ENCODE measurements at places on chromosomes 16 and 17. TPM values are rescaled to one million over a fixed set of nuclear protein-coding genes. Genes with fewer than 3 reads are reported as not detected.

Gene MMP25
- total RNA-seq: 0.38 TPM

Gene SEC14L5
- 0.22 TPM for total RNA-seq

Gene MSLN
- 3.6 TPM for total RNA-seq

Gene TBC1D3K
- not detected for total RNA-seq

Gene MMP2
- total RNA-seq: 155 TPM

Gene ERN2
- 0.11 TPM for total RNA-seq

Gene TMEM107
- 21.7 TPM for total RNA-seq

Gene KRT15
- total RNA-seq: 2,643 TPM

Gene NAGS
- total RNA-seq: 2.5 TPM

Gene CLEC3A
- not detected for total RNA-seq

Gene MILR1
- total RNA-seq: 0.79 TPM

Gene MMP28
- total RNA-seq: 31.3 TPM

Gene TMEM238L
- total RNA-seq: 0.42 TPM

Gene C1QBP
- 252 TPM for total RNA-seq

Gene KRTAP4-6
- total RNA-seq: not detected

Gene TMEM235
- total RNA-seq: not detected

Gene TMEM132E
- total RNA-seq: not detected

Gene MYH13
- total RNA-seq: 0.18 TPM

Gene KRTAP4-3
- not detected for total RNA-seq

Gene HBA1
- not detected for total RNA-seq

Gene C16orf86
- total RNA-seq: not detected

Gene ABCC11
- 0.19 TPM for total RNA-seq

Gene RAB11FIP4
- total RNA-seq: 21.4 TPM

Measured in esophagus squamous epithelium (tissue), 5 donors.